Urothelium cell line (cell line): ENCODE measurements at places on chromosomes 7 and 10.

DNA sequence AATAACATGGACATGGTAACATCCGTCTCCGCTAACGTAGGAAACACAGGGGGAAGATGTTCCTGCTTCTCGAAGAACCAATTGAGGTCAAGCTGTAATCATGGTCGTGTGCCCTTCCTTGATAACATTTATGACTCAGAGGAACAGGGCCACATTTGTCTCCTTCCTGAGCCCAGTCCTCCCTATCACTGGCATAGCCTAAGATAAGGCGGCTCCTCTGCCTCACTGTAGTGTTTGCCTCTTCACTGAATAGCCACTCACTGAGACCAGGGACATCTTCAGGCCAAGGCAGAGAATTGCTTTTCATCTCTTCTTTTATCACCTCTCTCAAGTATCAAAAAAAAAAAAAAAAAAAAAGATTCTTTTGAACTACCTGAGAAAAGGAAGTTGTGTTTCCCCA is 5.4 kb upstream of the GRM8 start:
- no peak for DNase-seq

- no peak for DNase-seq
These were observed 7.9 kb downstream of the KIF5B start for GRCh38 chr10:32048282-32048681.

DNA sequence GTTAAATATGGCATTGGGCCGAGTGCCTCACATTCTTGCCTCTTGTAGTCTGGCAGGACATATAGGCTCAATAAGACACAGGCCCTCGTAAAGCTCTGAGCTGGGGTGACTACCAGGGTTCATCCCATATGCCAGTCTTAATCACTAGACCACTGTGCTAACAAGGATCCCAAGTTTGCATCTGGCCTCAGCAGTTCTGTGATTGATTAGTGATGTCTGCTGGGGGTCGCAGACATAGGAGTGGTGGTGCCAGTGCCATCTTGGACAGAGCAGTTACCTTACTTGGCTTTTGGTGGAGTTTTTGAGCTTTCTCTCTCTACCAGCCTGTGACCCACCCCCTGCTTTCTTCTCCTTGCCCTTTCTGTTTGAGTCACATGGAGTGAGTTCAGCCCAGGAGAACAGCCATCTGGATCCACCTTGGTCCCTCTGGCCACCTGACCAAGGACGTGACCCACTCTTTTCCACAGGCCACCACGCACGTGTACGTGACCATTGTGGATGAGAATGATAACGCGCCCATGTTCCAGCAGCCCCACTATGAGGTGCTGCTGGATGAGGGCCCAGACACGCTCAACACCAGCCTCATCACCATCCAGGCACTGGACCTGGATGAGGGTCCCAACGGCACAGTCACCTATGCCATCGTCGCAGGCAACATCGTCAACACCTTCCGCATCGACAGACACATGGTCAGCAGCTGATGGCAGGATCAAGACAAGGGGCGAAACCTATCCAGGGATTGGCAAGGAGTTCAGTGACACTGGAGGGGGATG is 4.1 kb upstream of the VSIR start:
- no peak for DNase-seq

DNA sequence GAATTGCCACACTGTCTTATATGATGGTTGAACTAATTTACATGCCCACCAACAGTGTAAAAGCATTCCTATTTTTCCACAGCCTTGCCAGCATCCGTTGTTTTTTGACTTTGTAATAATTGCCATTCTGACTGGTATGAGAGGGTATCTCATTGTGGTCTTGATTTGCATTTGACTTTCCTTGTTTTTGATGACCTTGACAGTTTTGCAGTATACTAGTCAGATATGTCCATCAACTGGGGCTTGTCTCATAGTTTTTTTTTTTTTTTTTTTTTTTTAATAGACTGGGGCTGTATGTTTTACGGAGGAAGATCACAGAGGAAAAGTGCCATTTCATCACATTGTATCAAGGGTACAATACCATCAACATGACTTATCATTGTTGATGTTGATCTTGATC is 220.6 kb downstream of the ANK3 start:
- no peak for DNase-seq

- no peak for DNase-seq
These were observed 461 bp upstream of the ETV1 start for GRCh38 chr7:13989949-13990305.

DNA sequence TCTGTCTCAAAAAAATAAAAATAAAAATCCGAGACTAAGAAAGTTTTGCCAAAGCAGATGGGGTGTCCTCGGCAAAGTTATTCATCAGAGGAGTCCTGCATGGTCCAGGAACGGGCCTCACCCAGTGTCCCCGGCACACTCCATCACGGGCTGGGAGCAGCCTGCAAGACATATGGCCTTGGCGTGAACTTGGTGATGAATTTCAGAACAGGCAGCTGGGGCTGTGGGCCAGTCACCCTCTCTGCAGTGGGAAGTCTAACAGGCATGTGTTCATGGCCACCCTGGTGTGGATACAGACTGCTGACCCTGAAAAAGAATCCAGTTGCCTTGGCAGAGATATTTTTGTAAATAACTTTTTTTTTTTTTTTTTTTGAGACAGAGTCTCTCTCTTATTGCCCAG is 34.7 kb downstream of the NPTX2 start:
- no peak for DNase-seq

DNA sequence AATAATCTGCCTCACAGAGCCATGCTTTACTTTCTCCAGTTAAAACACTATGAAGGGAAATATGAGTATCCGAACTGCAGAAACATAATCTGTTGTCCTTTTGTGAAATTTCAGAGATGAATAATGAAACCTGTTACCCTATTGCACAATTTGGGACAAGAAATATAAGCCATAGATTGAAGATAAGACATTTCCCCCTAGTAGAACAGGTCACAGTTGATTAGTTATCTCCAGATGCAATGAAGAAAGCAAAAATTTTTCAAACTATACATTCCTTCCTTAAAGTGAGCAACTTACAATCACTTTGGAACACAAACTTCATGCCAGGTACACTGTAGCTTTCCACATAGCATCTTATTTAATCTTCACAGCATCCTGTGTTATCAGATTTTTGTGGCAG is 2.3 kb upstream of the CHN2 start:
- no peak for DNase-seq

GRCh38 chr7:67671006-67671548 is 674.4 kb downstream of the TYW1 start:
- no peak for DNase-seq

- DNase-seq, result peak; percentile 25
These were observed 119.5 kb downstream of the AOAH start for GRCh38 chr7:36604806-36605205.

- DNase-seq, result no peak
These were observed 18.0 kb upstream of the INPP5A start for GRCh38 chr10:132519382-132520176.

DNA sequence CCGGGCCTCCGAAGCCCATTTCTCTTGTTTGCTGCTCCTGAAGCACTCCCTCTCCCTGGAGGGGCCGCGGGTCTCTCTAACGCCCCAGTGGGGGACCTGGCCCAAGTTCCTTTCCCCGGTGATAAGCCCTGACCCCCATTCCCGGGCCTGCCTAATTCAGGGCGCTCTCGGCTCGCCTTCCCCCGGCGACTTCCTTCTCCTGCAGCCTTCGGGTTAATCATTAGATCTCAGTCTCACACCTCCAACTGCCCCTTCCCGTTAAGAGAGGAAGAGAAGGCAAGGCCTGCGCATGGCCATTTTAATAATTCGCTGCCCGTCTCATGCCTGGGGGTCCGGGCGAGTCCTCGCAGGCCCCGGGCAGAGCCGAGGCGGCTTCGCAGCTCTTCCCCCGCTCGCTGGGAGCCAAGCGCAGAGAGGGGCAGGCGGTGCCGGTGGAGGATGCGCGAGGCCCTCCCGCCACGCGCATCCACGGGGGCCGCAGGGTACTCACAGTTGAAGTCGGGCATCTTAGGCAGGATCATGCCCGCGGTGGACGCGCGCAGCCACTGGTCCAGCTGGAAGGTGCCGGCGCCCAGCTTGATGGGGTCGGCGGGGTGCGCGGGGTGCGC is 1.2 kb downstream of the MNX1 start:
- DNase-seq, result no peak

DNA sequence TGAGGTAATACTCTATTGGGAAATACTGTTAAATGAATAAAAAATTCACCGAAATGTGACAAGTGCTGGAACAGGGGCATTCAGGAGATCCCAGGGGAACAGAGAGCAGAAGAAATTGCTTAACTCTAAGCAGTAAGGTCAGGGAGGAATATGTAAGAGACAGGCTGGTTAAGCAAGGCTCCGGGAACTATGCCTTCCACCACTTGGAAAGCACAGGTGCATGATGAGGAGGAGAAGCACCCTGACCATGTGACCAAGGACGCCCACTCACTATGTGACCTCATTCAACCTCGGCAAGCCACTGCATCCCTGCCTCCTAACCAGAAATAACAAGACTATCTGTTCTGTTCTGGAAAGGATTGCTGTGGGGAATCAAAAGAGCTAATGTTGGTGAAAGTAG is 218.4 kb downstream of the ELMO1 start:
- DNase-seq, result peak; percentile 43

GRCh38 chr10:128642023-128642422 is 515.8 kb upstream of the MKI67 start:
- no peak for DNase-seq

DNA sequence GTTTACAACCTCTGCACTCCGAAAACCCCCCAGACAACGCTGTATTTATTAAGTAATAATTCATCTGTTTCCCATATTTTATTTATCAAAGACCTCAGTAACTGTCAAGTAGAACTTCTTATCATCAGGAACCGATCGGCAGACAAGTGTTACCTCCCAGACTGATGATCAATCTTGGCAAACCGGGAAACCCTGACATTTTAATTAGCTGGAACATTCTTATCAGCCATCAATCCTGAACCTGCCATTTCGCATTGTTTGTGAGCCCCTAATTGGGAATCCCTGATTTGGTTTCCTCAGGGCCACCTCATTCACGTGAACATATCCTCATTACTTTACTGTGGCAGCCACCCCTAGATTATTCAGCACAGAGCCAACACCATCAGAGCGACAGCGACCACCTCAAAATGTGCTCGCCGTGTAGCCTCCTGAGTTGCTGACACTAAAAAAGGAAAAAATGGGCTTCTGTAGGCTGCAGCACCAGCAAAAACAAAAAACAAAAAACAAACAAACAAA is 93.6 kb upstream of the SDK1 start:
- DNase-seq, result no peak

- no peak for DNase-seq
These were observed 59.3 kb downstream of the INHBA start for GRCh38 chr7:41643616-41644015.

- DNase-seq, result no peak
These were observed 1127.7 kb upstream of the LRRTM3 start for GRCh38 chr10:65798133-65798532.

DNA sequence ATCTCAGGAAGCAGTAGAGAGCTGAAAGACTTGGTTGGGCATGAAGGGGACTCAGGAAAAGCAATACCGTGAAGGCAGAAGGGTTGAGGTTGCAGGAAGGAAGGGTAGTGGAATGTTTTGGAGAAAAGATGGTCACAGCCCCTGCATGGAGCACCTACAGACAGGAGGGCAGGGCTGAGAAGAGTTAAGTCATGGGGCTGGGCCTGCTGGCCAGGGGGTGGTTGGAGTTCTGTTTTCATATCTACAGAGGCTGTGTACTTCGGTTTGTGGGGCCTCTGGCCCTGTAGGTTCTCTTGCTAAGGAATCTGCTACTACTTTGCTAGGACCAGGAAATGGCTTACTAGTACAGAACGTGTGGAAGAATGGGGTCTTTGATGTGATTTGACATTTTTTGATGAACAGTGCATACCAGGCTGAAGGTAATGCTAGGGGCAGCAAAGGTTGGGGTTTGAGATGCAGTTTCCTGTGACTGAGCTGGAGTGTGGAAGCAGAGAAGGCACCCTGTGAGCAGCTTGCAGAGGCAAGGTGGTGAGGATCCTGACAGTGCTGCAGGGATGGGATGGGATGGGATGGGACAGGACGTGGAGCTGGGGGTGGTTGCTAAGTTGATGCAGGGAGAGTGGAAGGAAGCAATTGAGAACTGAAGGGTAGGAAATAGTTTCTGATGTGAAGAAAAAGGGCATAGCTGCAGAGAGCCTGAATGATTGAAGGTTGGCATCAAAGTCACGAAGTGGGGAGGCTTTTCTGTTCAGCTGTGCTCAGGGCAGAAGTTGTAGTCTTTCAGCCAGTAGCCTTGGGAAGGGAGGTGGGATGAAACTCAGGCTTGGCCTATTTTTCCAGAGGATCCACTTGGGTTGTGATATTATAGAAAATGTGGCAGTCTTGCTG is 7.8 kb downstream of the RPS24 start:
- no peak for DNase-seq

- DNase-seq, result peak; percentile 44
These were observed 106.5 kb downstream of the HTR7 start for GRCh38 chr10:90751107-90751997.

DNA sequence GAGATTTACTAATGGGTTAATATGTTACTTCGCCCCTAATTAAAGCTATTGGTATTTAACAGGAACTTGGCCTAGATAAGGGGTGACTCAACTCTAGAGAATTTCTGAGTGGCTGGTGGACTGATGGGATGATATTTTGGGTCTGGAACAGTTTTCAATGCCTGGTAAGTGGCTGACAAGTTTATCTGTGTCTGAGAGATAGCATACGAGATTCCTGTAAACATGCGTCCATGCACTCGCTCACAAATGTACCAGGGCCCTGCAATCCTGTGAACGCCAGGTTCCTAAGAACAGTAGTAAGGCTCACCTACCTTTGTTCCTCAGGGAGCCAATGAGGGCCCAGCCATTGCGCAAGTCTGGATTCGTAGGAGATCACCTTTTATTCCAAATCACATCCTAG is 683.8 kb upstream of the ANKRD30A start:
- DNase-seq, result no peak

DNA sequence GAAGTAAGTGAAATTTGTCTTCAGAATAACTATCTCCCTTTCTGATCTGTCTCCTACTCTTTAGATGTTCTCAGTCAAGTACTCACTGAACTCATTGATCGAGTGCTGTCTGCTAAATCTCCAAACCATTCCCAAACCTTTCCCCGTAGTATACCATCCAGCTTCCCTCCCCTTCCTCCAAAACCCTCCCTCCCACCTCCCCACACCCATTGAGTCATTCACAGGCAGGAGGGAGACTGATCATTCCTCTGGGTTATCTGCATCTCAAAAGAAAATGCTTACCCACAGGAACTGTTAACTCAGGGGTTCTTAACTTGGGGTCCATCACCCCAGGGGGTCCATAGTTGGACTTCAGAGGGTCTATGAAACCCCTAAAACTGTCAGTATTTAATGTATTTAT is 37.4 kb downstream of the GOT1 start:
- peak; percentile 26 for DNase-seq
